Activated CD4-positive, alpha-beta memory T cell treated with anti-CD3 and anti-CD28 coated beads, Interleukin-2, amount 10 ng/mL, durations not matched to agents 7 days and 5 days (primary cell): ENCODE measurements at places on chromosomes 3 and 15. TPM values are rescaled to one million over a fixed set of nuclear protein-coding genes. Genes with fewer than 3 reads are reported as not detected.

Gene ZIC1
- total RNA-seq: not detected

Gene STRIT1
- not detected for total RNA-seq

Gene ROBO2
- total RNA-seq: not detected

Gene SRGAP3
- total RNA-seq: 1.2 TPM

Gene LIPH
- total RNA-seq: not detected
